ENCODE measurements at places on chromosomes 7 and 10.

DNA sequence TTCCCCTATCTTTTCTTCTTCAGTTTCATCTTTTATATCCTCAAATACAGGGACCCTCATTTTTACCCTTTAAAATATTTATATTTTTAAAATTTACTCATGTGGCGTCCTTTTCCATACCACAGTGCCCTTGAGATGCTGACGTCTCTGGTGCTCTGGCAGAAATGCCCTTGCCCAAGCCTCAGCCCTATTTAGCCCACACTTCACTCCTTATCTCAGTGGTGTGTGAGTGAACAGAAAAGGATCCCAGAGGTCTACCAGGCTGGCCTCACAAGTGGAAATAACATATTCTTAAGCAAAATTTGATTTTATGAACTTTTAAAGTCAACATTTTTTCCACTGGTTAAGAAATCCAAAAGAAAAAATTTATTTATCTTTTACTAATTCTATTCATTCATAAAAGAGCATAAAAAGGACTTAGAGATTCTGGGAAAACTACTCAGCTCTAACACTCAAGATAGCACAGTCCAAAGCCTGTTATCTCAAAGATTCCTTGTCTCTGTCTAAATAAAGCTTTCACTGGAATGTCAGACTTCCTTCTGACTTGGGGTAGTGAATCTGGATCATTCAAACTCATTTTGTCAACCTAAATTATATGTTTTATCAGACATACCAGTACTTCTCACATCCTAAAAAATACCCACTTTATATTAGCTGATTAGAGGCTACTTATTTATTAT lies at the start of gene NEBL:
Gene NEBL, minus strand, starts transcription at position 166 of the 680 bp plus-strand sequence. Its CDS starts 106 bp downstream, at position 60.
- no peak for DNase-seq

DNA sequence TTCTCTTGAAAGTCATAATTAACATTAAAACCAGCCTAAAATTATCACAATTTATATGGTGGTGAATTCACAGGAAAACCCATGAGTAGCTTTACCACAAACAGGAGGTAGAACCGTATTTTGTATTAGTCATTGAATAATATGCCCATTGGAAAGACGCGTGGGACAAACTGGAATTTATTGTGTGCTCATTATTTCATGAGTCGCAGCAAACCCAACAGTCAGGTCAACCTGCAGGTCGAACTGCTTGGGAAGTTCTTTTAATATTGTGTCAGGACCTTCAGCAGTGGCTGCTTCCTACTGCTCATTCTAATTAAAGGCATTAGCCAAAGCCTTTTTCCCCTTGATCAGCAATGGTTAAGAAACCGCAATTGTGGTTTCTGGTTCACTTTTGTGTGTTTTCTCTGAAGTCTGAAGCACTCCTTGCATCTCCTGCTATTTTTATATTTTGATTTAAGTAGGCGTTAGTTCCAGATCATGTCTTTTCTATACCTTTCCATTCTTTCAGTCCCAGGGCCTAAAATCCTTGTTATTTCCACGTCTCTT lies 100.1 kb downstream of the RAB11FIP2 start:
- no peak for DNase-seq

GRCh38 chr7:31027161-31027965 lies 24.7 kb upstream of the ADCYAP1R1 start:
- no peak for DNase-seq

DNA sequence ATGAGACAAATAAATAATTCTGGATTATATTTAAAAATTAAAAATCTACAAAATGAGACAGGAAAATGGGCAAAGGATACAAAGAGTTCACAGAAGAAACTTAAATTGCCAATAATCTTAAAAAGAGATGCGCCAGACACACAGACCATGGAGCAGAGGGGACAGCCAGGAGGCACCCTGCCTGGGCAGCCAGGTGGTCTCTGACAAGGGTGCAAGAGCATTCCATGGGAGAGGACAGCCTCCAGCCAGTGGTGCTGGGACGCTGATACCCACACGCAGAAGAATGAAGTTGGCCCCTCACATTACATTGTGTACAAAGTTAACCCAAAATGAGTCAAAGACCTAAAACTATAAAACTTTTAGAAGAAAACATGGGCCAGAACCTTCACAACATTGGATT lies 106.3 kb downstream of the NKX6-2 start:
- no peak for DNase-seq

DNA sequence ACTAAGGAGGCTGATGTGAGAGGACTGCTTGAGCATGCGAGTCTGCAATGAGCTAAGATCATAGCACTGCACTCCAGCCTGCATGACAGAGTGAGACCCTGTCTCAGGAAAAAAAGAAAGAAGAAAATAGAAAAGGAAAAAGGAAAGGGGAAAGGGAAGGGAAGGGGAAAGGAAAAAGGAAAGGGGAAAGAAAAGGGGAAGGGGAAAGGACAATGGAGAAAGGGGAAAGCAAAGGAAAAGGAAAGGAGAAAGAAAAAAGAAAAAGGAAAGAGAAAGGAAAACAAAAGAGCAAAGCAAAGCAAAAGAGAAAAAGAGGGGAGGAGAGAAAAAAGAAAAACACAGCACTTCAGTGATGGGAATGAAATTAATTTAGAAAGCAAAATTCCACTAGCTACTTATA lies 179.3 kb downstream of the SRPK2 start:
- DNase-seq, result no peak

DNA sequence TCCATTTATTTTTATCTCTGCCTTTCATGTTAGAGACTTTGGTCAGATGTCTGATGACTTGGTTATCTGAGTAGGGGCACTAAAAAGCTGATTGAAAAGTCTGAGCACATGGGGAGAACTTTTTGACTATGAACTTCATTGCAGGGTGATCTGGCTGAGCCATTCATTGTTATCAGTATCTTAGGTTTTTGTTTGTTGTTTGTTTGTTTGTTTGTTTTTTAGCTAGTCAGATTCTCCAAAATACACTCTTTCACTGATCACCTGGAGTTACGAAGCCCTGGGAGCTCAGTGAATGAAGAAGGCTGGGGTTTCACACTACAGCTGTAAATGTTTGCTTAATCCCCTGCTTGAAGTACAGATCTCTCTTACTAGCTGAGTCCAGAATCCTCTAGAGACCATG lies 28.6 kb upstream of the DLG5 start:
- DNase-seq, result no peak

GRCh38 chr10:73585327-73585726 lies 5.8 kb downstream of the USP54 start:
- no peak for DNase-seq

DNA sequence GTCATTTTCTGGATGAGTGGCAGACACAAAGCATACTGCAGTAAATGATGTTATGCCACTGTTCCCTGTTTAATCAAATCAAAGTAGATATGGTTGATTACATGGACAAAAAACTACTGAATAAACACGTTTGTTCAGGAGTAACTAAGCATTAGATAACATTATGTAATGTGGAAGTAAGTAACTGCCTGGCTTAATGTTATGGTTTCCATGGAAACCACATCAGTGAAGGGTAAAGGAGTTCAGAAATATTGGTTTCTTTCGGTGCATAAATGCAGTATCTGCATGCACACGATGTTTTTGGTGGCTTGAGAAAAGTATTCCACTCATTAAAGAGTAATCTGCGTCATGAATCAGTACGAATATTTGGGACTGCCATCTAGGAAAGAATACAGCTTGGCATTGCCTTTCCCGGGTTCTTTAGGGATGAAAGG lies 131.3 kb upstream of the PRKCQ start:
- DNase-seq, result no peak

- no peak for DNase-seq
These were observed 619.0 kb upstream of the DPP6 start for GRCh38 chr7:153433223-153433622.

DNA sequence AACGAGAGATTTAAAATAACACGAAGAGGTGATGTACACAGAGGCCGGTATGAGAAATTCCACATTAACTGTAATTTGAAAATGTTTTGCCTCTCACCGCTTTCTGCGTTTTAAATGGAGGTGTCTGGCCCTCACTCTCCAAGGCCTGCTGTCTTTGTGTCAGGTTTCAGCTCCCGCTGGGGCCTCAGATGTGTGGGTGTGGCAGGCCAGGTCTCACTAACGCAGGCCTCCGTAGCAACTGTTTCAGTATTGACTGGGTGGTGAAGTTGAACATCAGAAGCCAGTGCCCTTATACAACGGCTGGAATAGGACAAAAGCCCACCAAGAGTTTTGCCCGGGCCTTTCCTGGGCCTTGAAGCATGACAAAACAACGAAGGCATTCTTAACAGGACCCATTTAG lies 303.1 kb downstream of the ADARB2 start:
- no peak for DNase-seq

DNA sequence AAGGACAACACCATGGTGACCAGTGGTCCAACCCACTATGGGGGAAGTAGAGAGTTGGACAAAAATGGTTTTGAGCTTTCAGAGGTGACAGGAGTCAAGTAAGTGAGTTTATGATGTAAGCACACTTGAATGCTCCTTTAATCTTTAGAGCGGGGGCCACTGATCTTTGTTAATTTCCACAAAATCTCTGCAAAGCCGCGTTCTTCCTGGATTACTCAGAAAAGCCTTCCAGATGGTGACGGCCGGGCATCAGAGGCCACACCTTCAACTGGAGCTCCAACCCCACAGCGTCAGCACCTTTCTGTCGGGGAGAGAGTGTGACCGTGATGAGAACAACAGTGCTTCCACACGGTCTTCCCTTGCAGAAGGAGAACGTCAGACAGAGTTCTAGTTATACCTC lies 35.2 kb upstream of the KLF6 start:
- DNase-seq, result no peak

DNA sequence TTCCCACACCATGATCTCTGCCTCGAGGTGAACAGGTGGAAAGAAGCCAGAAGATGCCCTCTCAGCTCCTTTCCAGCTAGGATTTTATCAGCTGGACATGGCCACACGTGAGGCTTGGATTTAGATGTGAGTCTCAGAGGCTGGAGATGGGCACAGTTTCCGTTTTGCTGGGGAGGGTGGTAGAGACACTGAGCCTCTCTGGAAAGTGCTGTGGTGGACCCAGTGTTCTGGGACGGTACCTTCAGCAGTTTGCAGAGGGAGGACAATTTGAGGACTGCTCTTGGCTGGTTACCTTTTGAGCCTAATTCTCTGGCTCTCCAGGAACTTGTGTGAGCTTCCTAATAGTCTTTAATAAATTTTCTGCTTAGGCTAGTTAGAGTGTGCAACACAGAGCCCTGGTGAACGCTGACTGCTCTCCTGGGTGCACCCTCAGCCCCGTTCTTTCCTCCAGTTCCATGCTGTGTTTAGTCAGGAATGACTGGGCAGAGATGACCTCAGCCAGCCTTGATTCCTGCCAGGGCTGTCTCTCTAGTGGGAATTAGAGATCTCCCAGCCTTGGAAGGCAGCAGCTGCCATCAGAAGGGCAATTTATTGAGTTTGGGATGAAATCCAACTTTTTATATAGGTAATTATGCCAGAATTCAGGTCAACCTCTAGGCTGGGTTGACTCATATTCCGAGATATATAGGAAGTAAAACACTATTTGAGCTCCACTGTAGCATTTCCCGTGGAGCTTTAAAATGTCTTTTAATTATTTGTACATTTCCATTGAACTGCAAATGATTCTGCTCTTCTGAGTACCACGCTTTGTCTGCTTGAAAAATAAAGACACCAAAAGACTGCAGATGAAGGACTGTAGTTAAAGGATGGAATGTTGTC lies 103.9 kb downstream of the GATA3 start:
- no peak for DNase-seq

DNA sequence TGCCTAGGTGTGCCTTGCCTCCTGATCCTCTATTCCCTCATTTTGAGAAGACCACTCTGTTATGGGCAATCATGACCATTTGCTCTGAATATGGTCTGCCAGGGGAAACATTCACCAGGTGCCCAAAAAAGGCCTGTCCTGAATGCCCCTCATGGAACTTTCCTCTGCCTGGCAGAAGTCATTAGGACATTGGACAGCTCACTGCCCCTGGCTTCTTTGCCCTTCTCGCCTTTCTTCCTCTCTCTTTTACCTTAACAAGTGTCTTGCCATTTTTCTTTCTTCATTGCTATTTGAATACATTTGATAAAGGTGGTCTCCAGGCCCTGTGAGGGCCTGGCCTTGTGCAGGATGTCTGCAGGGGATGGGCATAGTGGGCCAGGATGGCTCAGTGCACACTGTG lies 20.3 kb downstream of the MBL2 start:
- no peak for DNase-seq

DNA sequence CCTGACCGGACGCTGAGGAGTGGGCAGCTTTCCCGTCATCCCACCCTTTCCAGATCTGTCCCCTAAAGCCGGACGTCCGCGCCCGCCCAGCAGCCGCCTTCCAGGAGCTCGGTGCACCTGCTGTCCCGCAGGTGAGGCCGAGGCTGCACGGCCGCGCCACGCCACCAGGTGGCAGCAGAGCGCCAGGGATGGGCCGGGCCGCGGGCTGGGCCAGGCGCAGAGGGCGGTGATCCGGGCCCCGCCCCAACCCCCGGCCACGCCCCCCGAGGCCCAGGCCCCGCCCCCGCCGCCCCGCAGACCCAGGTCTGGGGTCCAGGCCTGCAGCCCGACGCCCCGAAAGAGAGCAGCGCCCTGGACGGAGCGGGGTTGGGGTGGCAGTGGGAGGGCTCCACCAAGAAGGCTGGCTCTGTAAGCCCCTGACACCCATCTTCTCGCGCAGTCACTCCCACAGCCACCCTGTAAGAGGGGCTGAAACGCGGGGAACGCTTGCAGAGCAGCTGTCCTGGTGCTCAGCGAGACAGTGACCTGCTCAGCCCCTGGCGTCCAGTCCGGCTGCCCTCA lies 32.2 kb downstream of the FOXL3 start:
- peak; percentile 80 for DNase-seq

All from activated CD4-positive, CD25-positive, alpha-beta regulatory T cell (primary cell).